ENCODE measurements at places on chromosomes 13 and 19.

GRCh38 chr19:6204212-6204611 is 68.7 kb downstream of the ACSBG2 start:
- no peak for DNase-seq

DNA sequence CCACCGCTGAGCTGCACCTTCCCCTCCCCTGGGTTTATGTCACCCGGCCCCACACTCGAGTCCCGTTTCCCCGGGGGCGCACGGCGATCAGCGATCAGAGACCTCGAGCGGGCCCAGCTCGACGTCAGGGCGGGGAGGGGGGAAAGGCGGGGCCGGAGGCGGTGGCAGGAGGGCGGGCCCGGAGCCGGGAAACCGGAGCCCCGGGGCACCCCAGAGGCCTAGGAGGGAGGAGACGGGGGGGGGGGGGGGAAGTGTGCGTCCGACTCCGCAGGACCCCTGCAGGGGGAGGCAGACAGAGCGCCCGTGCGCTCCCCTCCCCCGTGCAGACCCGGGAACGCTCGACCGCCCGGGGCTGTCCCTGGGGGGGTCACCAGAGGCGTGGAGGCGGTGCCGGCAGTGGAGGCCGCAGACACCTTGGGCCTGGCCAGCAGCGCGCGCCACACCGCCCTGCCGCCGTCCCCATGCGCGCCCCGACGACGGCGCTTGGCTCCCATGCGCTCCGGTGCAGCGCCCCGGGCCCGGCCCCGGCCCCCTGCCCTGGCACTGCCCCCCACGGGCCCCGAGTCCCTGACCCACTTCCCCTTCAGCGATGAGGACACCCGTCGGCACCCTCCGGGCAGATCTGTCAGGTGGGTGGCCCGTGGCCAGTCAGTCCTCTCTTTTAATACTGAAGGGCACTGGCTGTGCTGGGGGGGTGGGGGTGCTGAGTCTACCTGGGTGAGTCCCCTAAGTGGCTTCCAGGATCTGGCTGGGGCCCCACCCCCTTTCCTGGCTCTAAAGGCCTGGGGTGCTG is 11.8 kb downstream of the PDE4A start:
- no peak for DNase-seq

GRCh38 chr19:48608798-48609263 is 2.3 kb downstream of the SPACA4 start:
- DNase-seq: no peak

DNA sequence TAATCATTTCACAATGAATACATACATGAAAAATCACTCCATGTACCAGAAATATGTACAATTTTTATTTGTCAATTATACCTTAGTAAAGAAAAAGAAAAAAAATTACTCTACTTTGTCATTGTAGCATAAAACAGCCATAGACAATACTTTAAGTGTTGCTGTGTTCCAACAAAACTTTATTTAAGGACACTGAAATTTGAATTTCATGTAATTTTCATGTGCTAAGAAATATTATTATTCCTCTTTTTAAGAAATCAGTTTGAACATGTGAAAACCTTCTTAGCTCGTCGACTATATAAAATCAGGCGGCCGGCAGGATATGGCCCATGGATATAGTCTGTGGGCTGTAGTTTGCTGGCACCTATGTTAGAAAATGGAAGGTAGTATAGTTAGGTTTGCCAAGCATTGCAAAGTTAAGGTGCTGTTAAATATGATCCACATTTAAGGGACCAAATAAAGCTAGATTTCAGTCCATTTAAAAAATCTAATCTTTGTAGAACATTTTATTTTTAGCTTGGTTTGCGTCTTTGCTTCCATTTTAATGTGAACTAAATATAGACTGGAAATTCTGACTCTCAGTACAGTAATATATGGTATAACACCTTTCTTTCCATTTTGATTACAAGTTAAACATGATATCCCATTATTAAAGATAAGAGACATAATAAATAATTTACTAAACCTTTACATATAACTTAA is 6.5 kb downstream of the DGKH start:
- no peak for DNase-seq

DNA sequence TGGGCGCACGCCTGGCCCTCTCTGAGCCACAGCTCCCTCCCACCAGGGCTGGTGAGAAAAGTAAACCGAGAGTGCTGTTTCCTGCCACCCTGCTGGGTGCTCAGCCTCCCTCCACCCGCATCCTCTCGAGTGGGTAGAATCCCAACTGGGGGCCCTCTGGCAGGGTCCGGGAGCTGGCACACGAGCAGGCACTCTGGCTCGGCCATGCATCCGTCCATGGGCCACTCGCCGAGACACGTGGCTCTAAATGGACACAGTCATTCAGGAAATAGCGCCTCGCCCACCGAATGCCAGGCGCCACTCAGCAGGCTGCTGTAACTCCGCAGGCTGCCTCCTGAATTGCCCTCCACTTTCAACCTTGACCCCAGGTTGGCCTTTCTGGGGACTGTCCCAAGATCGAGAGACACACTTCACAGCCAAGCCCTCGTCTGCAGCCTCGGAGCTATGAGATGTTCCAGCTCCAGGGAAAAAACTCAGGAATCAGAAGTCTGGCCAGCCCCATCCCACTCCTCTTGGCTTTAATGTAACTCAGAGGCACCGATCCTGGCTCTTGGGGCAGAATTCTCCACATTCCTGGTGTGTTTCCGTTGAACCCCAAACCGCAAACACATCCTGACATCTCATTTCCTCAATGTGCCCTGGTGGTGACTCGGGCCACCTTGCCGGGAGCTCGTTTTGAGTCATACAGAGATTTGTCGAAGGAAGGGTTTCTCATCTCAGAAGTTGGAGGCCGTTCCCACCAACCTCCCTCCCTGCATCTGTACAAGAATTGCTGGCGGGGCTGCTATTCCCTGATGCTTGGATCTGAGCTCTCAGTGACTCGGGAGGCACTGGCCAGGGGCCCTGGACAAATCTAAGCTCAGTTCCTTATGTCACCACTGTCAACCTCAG is 14.1 kb downstream of the KLF2 start:
- DNase-seq: no peak

GRCh38 chr13:51153527-51153926 is 42.5 kb upstream of the C13orf42 start:
- no peak for DNase-seq

DNA sequence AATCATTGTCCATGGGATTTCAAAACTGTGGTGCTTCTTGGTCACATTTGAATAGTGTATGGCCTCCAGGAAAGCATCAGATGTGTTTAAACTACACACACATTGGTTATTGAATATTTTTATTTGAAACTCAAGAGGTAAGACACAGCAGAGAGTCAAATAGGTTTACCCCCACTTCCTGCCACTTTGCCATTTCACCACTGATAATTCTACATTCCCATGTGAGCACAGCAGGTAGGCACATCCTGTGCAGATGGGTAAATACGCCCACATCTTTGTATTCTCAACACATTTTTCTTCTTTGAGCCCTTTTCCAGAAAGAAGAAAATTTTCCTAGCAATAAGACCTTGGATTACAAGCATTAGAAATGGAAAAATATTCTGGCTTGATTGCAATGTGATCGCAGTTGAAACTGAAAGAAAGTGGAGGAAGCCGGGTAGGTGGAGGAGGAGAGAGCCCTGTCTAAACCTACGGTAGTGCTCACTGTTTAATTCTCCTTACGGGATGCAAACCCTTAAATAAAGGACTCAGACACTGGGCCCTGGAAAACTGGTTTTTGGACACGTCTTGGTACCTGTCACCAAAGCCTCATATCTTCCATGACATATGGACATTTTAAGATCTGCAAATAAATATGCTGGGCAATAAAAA is 167.7 kb downstream of the COG6 start:
- DNase-seq: no peak

- no peak for DNase-seq
Observed at GRCh38 chr13:91108315-91108714, 239.2 kb upstream of the MIR17HG start.

GRCh38 chr13:50167224-50167947 is 152.1 kb downstream of the KCNRG start:
- DNase-seq: no peak

- DNase-seq: no peak
Observed at GRCh38 chr19:28009696-28010095, 1203.3 kb downstream of the UQCRFS1 start.
